ENCODE measurements at places on chromosomes 7 and 10. TPM values are rescaled to one million over a fixed set of nuclear protein-coding genes. Genes with fewer than 3 reads are reported as not detected.
A peak's percentile ranks its signal among the peaks of the same experiment; 100 is the strongest.

DNA sequence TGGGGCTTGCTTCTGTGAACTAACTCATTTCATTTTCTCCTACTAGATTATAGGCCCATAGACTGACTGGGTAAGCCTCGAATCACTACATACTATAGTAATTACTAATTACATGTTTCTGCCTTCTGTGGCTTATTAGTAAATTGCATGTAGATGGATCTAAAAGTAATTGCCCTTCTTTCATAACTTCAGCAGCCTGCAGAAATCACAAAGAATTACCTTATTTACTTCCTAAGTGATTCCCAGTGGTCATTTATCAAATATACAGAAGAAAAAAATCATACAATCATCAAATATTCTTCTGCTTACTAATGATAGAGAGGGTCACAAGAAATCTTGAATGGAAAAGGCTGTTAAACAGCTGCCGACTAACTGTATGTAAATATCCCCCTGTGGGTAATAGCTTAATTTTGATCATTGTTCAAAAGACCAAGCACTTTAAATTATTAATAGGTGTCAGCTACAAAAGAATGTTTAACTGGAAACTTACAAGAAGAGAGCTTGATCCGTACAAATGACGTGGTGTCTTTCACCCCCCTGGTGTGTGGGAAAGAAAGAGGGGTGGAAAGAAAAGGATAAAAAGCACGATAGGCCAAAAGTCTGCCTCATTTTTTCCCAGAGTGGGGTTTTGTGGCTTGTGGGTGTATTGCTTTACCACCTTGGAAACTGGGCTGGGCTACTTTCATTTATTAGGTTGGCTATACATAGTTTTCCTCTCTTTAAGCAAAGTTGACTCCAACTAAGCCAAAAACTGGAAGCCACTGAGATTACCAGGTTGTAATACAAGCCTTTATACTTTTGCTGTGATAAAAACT lies 361.8 kb upstream of the ZMIZ1 start:
- DNase-seq: no peak
- no peak overlapping the region for H3K27ac ChIP-seq
- no peaks in the 10 kb centered on the region for H3K4me1 ChIP-seq
- H3K36me3 ChIP-seq: no peaks in the 10 kb centered on the region

The TUBB8 gene
- total RNA-seq: not detected

DNA sequence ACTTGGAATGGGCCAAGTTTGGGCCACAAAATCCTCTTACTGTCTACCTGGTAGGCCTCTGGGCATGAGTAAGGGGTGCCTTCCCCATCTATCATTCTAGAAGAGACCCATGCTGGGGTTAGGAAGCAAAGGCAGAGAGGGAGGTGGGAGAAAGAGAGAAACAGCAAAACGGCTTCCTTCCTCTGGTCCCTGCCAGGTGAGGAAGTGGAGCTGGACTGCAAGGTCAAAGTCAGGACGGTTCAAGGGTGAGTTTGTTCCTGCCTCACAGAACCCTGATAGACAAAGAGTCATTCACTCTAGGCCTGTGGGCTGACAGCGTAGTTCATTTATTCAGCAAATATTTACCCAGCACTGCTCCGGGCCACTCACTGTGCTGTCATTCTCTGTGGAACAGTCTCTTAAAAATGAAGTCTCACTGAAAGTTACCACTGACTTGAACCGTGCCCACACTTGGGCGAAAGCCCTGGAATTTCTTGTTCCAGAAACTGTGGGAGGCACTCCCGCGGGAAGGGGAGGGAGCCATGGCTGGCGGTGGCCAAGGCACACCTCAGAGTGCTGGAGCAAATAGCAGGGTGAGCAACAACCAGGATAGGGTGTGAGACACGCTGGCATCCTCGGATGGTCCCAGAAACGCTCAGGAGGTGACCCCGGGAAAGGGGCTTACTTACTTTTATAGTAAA lies 26.2 kb upstream of the ECHDC3 start:
- DNase-seq: no peak
- H3K27ac ChIP-seq: no peak overlapping the region
- H3K36me3 ChIP-seq: no peaks in the 10 kb centered on the region

The CABCOCO1 gene
- total RNA-seq: not detected

GRCh38 chr10:43292755-43293676 lies 26.2 kb upstream of the RASGEF1A start:
- no peak overlapping the region for H3K27ac ChIP-seq
- no peaks in the 10 kb centered on the region for H3K36me3 ChIP-seq
- no peak overlapping the region for H3K4me3 ChIP-seq
- peak; percentile 68 for DNase-seq
- peaks cover 2% of the 10 kb centered on the region for H3K27me3 ChIP-seq
- H3K4me1 ChIP-seq: no peaks in the 10 kb centered on the region

DNA sequence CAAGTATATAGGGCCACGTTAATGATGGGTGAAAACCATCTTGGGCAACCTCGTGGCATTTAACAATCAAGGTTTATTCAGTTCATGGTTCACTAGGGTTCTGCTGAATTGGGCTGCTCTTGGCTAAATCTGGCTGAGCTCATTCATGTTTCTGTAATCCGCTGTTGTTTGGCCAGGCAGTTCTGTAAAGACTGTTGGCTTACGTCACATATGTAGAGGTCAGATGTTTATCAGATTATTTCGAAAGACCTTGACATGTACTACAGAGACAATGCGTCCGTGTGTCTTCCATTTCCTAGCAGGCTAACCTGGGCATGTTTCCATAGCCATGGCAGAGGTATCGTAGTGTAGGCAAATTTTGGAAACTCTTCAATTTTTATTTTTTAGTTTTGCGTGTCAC lies 190.0 kb upstream of the ZWINT start:
- no peak for DNase-seq
- H3K27ac ChIP-seq: no peak overlapping the region

DNA sequence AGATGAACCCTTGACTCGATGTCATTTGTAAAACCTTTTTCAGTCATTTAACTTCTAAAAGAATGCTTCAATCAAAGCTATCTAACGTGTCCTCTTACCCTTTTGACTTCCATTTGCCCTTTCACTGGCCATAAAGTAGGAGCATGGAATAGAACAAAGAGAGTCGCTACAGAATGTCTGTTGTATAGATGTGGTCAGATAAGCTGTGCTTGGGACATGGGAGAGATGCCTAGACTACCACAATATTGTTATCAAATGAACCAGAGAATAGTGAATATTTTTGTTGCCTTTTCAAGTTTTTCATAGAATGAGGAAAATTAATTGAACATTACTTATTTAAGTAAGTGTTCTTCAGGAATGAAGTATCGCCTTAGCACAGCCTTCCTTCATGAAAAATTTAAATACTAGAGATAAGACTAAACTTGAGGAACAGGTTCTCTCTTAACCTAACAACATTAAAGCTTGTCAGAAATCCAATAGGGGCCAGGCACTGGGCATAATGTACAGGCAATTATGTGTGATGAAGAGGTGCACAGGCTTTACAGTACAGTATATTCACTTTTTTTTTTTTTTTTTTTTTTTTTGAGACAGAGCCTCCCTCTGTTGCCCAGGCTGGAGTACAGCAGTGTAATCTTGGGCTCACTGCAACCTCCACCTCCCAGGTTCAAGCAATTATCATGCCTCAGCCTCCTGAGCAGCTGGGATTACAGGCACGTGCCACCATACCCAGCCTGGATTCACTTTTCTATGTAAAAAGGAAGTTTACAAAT lies 7.5 kb upstream of the KMT2E start:
- no peak overlapping the region for H3K4me3 ChIP-seq
- peaks cover 20% of the 10 kb centered on the region for H3K4me1 ChIP-seq
- DNase-seq: peak; percentile 56
- H3K27ac ChIP-seq: no peak overlapping the region

DNA sequence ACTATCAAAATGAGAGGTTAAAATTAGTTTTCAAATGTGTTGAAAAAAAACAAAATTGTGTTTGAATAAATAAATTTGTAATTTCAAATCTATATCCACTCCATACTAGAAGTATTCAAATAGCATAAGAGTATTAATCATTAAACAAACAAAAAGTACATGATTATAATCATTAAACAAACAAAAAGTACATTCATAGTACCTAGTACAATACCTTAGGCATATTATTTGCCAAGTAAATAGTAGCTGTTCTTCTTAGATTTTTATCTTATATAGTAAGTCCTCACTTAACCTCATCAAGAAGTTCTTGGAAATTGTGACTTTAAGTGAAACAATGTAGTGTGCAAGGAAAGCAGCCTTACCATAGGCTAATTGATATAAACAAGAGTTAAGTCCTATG lies 349.3 kb upstream of the VWC2 start:
- no peak for DNase-seq
- no peak overlapping the region for H3K4me3 ChIP-seq
- no peaks in the 10 kb centered on the region for H3K27me3 ChIP-seq
- no peak overlapping the region for H3K27ac ChIP-seq
- H3K4me1 ChIP-seq: no peaks in the 10 kb centered on the region

GRCh38 chr7:111014079-111014478 lies 76.8 kb upstream of the LRRN3 start:
- H3K27ac ChIP-seq: no peak overlapping the region
- no peaks in the 10 kb centered on the region for H3K4me1 ChIP-seq
- no peaks in the 10 kb centered on the region for H3K27me3 ChIP-seq
- H3K4me3 ChIP-seq: no peak overlapping the region

The SPACDR gene
- 1.2 TPM for total RNA-seq

The FEZF1 gene
- total RNA-seq: not detected

- no peak overlapping the region for H3K27ac ChIP-seq
- peaks cover 37% of the 10 kb centered on the region for H3K27me3 ChIP-seq
- DNase-seq: no peak
- no peak overlapping the region for H3K4me3 ChIP-seq
These were observed 449.9 kb upstream of the NPVF start for GRCh38 chr7:25678215-25678614.

The CPA1 gene
- total RNA-seq: 9.7 TPM

GRCh38 chr10:42801135-42801534 lies 18.5 kb downstream of the BMS1 start:
- H3K4me3 ChIP-seq: no peak overlapping the region
- H3K27me3 ChIP-seq: no peaks in the 10 kb centered on the region
- H3K27ac ChIP-seq: no peak overlapping the region
- no peaks in the 10 kb centered on the region for H3K4me1 ChIP-seq
- no peak for DNase-seq
- peaks cover 93% of the 10 kb centered on the region for H3K36me3 ChIP-seq

The DDX50 gene
- total RNA-seq: 54.4 TPM

GRCh38 chr7:30327813-30328212 lies 43.4 kb downstream of the ZNRF2 start:
- DNase-seq: no peak
- no peak overlapping the region for H3K27ac ChIP-seq
- H3K27me3 ChIP-seq: no peaks in the 10 kb centered on the region
- no peak overlapping the region for H3K4me3 ChIP-seq

The ITPRID1 gene
- total RNA-seq: not detected

- H3K4me1 ChIP-seq: peaks cover 13% of the 10 kb centered on the region
- H3K27ac ChIP-seq: no peak overlapping the region
- H3K36me3 ChIP-seq: no peaks in the 10 kb centered on the region
- no peaks in the 10 kb centered on the region for H3K27me3 ChIP-seq
- H3K4me3 ChIP-seq: no peak overlapping the region
- peak; percentile 15 for DNase-seq
These were observed 4.6 kb downstream of the HABP2 start for GRCh38 chr10:113557424-113557862.

DNA sequence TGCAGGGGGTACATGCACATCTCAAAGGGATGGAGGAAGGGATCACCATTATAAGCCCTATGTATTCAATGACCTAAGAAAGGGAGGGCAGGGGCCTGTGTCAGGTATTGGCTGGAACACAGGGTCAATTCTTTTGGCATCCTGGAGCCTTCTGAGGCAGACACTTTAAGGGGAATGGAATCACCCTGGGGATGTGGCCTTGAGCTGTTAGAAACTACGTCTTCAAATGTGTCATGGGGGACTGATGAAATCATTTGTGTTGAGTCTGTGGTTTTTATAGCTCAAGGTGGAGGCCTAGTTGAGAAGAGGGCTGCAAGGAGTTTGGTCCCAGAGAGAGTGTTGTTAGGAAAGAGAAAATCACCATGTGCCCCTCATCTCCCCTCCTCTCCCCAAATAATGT lies 206.1 kb upstream of the CELF2 start:
- H3K4me1 ChIP-seq: no peaks in the 10 kb centered on the region
- H3K4me3 ChIP-seq: no peak overlapping the region
- DNase-seq: no peak
- H3K27me3 ChIP-seq: no peaks in the 10 kb centered on the region
- no peaks in the 10 kb centered on the region for H3K36me3 ChIP-seq

DNA sequence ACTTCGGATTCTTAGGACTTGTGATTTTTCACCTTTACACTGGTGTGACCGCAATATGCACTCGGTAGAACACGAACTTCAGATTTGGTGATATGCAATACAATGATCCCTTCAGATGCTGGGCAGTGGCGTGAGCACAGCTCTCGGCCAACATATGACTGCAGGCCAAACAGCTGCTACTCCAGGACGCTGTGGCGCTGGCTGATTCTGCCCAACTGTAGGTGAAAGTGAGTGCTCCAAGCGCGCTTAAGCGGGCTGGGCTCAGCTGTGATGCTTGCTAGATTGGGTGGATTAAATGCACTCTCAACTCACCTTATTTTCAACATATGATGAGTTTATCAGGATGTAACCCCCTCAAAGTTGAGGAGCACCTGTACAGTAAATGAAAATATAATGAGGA lies 137.6 kb upstream of the RET start:
- H3K36me3 ChIP-seq: no peaks in the 10 kb centered on the region
- H3K27me3 ChIP-seq: peaks cover 50% of the 10 kb centered on the region
- no peak for DNase-seq

GRCh38 chr10:69472544-69472943 lies 21.3 kb downstream of the TSPAN15 start:
- H3K36me3 ChIP-seq: no peaks in the 10 kb centered on the region
- H3K27ac ChIP-seq: no peak overlapping the region
- H3K4me1 ChIP-seq: peaks cover 4% of the 10 kb centered on the region

The NEURL1 gene
- total RNA-seq: 0.20 TPM

DNA sequence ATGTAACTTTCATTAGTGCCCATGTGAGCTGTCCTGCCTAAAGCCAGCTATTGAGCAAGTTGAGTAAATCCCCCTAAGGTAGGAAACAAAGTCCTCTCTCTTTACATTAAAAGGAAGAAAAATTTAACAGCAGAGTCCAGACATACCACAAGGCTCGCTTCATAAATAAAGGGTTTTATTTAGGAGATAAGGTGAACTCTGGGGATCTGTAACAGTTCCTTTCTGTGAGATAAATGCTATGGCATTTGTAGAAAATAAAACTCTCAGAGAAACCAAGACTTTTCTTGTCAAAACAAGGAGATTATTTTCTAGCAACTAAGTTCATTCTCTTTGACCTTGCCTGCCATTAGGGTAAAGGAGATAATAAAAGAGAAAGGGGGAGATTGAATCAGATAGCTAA lies 32.3 kb upstream of the LYZL1 start:
- H3K4me3 ChIP-seq: no peak overlapping the region
- H3K27me3 ChIP-seq: peaks cover 17% of the 10 kb centered on the region
- H3K27ac ChIP-seq: no peak overlapping the region
- no peak for DNase-seq

The OR2A5 gene
- total RNA-seq: not detected

The EPC1 gene
- total RNA-seq: 25.7 TPM

- no peak overlapping the region for H3K4me3 ChIP-seq
- no peak overlapping the region for H3K27ac ChIP-seq
- H3K4me1 ChIP-seq: no peaks in the 10 kb centered on the region
These were observed 206.5 kb upstream of the PRKCQ start for GRCh38 chr10:6786579-6787031.

The DIP2C gene
- total RNA-seq: 0.09 TPM

All from K562 (cell line).